SHP77 treated with DMSO at 0.1 percent for 48 hours (cell line): ENCODE measurements at places on chromosomes 12 and 14.

GRCh38 chr12:42987216-42987650, 397.7 kb upstream of the PRICKLE1 start:
- peak; percentile 40 for DNase-seq

- DNase-seq = no peak
These were observed 72.8 kb upstream of the RBM19 start for GRCh38 chr12:114038962-114039361.

DNA sequence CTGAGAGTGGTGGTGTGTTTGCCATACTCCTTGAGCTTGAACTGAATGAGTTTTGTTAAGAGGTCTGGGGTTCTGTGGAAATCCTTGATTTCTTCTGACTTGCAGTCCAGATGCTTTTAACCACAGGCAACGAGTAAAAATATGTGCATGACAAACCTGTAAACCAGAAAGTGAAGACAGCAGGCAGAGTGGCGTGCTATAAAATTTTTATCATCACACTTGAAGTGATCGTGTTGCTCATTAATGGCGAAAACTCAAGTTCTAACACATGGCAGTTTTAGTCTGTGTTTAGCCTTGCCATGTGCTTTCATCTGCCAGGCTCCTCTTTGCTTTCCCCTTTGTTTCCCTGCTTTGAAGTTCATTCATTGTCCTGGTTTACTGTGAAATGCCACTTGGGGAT, 28.0 kb downstream of the TXNRD1 start:
- DNase-seq = no peak

- peak; percentile 59 for DNase-seq
These were observed 39.9 kb downstream of the MYO1H start for GRCh38 chr12:109387425-109388166.

DNA sequence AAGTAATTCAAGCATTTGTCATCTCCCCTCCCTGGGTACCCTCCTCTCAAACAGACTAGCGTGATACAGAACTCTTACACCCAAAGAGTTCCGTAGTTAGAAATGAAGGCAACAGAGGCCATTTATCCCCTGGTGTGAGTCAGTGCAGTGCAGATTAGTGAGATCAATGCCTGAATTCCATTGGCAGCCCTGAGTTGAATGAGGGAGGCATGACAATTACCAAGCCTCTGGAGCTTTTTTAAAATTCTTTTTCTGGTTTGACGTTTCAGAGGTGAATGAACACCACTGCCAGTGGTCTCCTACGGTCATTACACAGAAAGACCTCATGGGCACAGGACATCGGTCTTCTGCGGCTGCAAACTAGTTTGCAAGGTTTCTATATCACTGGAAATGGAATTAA, 94.4 kb downstream of the PRIMA1 start:
- DNase-seq = no peak

DNA sequence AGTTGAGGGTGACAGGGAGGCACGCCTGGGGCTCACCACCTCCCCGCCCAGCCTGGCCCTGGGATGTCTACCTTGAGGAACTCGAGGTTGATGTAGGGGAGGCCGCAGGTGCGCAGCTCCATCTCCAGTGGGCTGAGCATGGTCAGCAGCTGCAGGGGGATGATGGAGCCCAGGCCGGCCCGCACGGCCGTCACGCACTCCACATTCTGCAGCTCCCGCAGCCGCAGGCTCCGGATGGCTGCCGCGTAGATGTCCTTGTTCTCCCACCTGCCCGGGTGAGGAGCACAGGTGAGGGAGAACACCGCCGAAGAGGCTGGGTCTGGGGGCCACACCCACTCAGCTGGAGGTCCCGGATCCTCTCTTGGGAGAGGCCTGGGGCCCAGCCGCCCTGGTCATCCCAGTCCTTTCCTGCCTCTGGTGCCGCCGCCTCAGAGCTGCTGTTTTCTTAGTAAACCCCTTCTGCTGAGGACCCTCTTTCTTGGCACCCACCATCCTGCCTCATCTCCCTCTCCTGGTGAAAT, 38.2 kb downstream of the TRAFD1 start:
- DNase-seq = no peak

GRCh38 chr12:42568952-42569915, 20.3 kb downstream of the PRICKLE1 start:
- DNase-seq = peak; percentile 20

- no peak for DNase-seq
These were observed 61.9 kb downstream of the SMUG1 start for GRCh38 chr12:54126696-54127537.

DNA sequence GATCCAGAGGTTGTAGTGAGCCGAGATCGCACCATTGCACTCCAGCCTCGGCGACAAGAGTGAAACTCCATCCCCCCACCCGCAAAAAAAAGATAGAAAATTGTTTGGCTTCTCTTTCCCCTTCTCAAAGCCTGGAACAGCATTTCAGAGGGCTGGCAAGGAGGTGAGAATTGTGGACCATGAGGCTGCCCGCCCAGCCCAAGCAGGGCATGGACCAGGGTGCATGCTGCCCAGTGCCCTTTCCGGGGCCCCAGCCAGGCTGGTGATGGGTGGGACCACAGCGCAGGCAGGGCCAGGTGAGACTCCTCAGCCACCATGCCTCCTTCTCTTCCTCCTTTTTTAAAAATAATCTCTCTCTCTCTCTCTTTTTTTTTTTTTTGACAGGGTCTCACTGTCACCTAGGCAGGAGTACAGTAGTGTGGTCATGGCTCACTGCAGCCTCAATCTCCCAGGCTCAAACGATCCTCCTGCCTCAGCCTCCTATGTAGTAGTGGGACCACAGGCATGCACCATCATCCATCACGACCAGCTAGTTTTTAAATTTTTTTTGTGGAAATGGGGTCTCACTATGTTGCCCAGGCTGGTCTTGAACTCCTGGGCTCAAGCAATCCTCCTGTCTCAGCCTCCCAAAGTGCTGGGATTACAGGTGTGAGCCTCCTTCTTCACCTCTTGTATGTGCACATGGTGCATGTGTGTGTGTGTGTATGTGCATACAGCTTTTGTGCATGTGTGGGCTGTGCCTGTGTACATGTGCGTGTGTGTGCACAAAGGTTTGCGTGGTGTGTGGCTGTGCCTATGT, 22.2 kb downstream of the SYNDIG1L start:
- DNase-seq = no peak

- DNase-seq = no peak
These were observed 11.2 kb downstream of the ZDHHC22 start for GRCh38 chr14:77130386-77130785.

- no peak for DNase-seq
These were observed 4.1 kb upstream of the FAM222A start for GRCh38 chr12:109709401-109709991.

DNA sequence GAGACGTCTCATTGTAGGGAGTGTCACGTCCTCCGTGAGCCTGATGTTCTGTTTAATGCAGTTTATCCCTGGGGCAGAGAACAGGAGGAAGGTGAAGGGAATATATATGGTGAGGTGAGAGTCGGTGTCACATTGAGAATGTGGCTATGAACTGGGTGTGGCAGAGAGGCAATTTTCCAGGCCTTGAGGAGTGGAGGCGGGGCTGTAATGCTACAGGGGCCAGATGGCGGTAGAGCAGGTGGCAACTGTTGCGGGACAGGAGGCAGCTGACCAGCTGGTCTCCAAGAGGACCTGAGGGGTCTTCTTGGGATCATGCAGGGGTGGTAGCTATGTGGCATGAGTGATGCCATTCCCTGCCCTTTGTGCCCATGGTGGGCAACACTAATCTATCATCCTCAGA, 59.6 kb downstream of the CACNA1C start:
- DNase-seq = no peak

DNA sequence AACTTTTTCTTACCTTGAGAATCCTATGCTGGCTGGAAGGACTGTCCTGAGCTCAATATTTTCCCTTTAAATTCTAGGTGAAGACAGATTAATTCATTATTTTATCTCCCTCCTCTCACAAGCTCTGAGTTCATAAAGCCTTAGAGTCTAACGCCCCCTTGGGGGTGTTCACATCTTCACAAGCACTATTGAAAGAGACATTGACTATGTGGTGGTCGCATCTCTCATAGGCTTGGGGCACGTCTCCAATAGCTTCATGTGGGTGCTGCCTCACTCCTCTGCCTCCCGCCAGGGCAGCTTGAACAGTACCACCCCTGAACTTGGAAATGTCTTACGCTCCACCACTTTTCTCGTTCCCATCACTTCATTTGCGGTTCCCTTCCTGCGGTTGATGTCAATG, 106.2 kb downstream of the UNC79 start:
- no peak for DNase-seq

DNA sequence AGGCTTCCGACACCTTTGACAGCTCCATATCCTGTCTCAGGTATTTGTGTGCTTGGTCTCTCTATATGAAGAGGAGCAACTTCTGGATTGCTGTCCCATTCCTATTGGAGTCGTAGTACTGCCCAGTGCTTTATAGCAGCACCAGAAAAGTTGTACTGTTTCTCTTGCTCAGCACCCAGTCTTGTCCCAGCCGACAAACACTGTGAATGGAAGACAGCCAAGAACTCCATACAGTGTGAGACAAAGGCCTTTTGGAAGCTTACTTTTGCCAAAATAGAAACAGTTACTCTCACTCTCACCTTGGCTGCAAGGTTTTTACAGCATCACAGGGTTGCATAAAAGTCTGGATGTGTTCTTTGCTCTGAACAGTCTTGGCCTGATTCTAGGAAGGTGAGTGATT, 105.3 kb downstream of the TGFB3 start:
- no peak for DNase-seq

DNA sequence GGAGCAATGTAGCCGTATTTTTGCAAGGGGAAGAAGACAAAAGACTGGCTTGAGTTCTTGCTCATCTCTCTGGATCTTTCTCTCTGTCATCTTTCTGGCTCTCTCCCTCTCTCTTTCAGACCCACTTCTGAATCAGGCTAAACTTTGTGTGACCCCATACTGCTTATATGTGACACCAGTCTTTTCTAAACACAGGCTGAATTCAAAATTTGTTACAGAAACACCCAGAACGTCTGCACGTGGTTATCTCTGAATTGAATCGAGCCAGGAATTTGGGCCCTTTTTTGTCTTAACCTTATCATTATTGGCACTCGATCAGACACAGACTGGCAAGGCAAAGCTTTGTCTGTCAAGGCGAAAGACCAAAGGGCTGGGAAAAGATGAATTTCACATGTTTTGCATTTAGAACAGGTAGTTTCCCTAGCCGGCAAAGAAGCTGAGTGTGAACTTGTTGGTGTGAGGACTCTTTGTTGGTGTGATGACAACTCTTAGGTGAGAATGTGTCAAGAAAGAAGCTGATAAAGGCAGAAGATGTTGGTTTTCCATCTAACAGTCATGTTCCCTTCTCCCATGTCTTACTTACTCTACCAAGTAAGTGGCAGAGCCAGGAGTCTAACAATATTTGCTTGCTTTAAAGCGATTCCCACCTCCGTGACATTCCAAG, 150.2 kb upstream of the RFLNA start:
- DNase-seq = no peak

- DNase-seq = no peak
These were observed 39.9 kb upstream of the TMCC3 start for GRCh38 chr12:94690198-94690771.

DNA sequence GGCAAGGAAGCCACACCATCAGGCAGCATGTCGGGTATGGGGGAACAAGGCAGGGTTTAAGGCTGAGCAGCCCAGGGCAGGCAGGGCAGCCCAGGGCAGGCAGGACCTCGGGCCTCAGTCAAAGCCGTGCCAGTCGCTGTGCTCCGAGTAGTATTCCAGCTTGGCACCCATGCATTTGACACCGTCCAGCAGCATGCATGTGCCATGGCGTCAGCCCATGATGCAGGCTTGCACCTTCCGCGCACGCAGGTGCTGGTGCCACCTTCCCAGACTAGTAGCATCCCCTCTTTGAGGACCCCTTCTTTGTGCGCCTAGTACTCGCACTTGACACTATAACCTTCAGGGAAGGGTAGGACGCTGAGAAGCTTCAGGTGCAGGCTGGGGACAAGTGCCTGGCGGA, 11.6 kb upstream of the ADCY6 start:
- DNase-seq = no peak

DNA sequence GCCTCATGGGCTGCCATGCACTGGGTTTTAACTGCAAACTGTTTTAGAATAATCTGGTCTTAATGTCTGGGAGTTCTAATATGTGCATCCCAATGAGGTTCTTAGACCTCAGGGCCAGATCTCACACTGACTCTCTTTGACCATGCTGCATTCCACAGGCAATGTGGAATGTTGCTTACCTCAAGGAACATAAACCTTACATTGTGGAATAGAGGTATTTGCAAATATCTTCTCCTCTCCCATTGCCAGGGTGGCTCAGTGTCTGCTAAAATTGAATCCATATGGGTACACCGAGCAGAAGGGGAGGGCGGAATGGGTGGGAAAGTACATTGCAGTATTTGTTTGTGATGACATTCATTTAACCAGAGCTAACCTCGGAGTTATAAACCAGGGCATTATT, 78.6 kb downstream of the CHST11 start:
- no peak for DNase-seq

DNA sequence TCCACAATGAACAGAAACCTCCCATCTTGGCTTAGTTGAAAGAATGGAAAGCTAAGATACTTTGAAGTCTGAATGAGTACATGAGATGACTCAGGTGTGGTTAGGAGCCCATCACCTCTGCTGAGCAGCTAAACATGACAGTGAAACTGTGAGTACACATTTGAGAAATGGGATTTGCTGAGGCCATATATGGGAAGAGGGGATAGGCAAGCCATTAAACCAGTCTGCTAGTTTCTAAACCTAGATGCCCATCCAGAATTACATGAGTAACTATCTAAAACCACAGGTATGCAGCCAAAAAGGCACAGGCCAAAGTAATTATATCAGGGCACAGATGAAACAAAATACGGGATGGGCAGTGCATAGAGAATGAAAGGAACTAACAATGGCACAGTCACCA, 41.2 kb downstream of the NKX2-1 start:
- no peak for DNase-seq

DNA sequence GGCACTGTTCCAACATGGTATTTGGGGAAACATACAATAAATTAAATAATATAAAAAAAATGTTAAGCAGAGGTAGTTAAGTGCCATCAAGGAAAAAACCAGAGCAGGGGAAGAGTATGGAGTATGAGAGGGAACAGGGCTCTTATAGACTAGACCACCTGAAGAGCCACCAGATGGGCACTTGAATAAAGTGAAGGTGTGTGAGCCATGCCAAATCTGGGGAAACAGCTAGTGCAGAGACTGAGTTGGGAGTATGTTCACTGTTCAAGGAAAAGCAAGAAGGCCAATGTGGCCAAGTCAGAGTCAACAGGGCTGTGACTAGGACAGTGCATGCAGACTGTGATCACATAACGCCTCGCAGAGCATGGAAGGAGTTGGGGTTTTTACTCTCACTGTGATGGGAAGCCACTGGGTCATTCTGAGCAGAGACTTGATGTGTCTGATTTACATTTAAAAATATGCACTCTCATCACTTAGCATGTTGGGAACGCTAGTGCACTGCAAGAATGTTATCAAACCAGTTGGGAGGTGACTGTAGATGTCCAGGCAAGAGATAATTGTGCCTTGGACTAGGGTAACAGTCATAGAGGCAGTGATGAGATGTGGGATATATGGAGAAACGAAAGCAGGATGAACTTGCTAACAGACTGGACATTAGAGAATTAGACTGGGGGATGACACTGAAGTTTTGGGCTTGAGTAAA, 25.6 kb downstream of the NDUFA12 start:
- no peak for DNase-seq
